ENCODE measurements at places on chromosomes 12 and 14.
A peak's percentile ranks its signal among the peaks of the same experiment; 100 is the strongest.

DNA sequence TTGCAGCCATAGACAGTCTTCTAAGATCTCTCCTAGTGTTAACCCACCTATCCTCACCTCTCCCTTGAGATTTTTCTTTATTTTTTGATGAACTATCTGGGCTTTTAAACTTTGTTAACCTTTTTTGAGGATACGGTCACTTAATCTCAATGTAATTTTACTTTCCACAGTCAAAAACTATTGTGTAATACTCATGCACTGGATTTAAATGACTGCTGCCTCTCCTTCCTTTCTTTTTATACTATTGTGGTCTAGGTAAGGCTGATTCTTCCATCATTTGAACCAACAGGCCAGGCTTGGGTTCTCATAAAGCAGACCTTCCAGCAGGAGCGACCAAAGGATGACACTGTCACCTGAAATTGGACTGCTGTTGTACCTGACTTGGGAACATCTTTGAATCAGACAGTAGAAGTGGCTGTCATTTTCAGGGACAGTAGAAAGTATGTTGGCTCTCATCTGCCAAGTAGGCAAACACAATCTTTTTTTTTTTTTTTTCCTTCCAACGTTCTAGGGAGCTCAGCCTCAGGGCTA, 689 bp upstream of the PDE3A start:
- DNase-seq: no peak

DNA sequence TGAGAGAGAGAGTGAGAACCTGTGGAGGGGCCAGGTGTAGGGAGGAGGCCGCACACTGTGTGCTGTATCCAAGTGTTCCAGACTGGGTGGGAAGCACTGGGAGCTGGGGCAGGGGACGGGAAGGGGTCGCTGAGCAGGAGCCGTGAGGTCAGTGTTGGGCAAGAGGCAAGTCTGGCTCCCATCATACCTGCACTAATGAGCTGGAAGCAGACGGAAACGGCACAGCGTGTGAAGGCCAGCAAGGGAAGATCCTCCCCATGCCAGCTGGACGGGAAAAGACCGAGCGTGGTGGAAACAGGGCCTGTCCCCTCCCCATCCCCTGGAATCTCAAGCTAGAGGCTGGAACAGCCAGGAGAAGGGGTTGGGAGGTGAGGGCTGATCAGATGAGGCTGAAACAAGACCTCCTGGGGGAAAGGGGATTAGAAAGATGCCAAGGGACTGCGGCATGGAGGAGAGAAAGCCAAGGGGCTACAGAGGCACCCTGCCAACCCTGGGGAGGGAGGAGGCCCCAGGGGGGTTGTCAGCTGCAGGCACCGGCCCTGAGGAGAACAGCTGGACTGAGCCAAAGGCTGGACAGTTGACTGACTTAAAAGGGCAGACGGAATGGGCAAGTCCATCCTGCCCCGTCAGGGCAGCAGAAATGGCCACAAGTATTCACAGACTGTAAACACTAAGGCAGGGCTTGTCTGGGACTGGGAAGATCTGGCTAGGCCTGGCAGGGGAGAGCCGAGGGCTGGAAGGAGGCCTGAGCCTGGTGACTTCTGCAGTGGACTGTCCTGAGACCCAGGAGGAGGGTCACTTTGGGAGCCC, 19.0 kb upstream of the LTBP2 start:
- no peak for DNase-seq

DNA sequence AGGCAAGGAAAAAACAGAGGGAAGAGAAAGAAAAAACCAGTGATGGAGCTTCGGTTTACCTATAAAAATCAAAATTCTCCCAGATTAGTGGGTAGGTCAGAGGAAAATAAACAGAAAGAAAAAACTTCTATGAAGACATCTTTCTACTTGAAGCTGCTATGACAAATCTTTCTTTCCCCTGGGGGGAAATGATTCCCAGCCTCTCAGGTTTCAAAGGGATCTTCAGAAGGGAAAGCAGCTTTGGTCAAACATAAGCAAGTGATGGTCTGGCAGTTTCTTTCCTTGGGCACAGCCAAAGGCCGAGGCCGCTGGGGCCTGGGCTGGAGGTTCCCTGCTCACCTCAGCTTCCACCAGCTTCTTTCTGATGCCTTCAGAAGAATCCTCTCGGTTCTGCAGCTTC, 104.5 kb downstream of the PRKAB1 start:
- DNase-seq: no peak

GRCh38 chr12:118052324-118053070, 8.5 kb downstream of the WSB2 start:
- no peak for DNase-seq

- peak; percentile 56 for DNase-seq
Measured at GRCh38 chr12:93502802-93503623, 35.7 kb downstream of the MRPL42 start.

DNA sequence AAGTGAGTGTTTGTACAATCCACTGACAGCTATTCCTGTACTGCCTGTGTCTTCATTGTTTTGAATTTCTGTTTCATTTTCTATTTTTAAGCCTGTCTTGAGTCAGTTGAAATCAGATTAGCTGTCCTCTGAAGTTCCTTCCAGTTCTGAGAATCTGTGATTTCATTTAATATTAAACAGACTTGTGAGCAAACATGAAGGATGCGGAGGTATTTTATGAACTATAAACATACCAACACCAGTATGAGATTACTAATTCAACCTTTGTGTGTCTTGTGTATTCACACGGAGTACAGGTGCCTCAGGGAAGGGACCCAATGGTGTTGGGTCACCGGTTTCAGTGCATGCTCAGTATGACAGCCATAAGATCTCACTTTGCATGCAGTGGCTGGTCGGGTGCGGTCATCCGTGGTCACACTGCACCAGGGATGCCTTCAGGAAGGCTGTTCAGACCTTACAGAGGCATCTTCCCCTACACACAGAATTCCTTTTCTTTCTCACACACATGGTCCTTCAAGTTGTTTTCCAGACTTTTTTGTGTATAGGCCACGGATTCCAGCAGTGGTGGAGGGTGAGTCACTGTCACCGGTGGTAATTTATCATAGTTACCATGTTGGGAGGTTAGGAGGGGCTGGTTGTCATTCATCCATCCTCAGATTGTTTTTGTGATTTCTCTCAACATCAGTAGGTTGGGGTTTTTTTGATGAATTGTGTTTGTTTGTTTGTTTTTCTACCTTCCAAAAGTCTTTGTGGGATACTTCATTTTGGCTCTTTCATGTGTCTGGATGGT, 103.0 kb upstream of the SFSWAP start:
- no peak for DNase-seq

- DNase-seq: no peak
Measured at GRCh38 chr14:22597771-22598098, 365 bp upstream of the ABHD4 start.

DNA sequence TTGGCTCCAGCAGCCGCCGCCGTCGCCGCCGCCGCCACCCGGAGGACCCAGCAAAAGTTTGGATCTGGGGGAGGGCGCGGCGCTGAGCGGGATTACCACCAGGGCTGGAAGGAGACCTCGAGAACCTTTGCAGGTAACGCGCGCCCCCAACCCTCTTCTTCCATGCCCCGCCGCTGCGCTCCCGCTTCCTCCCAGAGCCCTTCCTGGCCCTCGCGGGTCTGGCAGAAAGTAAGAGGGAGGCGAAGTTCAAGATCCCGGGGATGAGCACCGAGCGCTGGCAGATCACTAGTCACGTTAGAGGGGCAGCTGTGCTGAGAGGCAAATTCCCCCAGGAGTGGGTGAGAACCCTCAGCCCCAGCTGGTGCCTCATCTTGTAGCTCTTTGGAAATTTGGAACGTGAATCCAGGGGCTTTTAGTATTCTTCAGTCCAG, 3.9 kb downstream of the FLRT2 start:
- no peak for DNase-seq

GRCh38 chr14:32472512-32473463, 143.7 kb downstream of the AKAP6 start:
- no peak for DNase-seq

DNA sequence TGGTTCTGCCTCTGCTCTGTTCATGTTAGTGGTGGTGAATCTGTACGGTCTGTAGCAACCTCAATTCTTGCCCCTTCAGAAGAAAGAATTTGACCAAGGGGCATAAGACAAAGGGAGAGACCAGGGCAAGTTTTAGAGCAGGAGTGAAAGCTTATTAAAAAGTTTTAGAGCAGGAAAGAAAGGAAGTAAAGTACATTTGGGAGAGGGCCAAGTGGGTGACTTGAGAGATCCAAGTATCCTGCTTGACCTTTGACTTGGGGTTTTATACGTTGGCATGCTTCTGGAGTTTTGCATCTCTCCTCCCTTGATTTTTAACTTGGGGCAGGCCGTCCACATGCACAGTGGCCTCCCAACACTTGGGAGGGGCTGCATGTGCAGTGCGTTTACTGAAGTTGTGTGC, 225.0 kb downstream of the CRADD start:
- no peak for DNase-seq

All from T-helper 9 cell (primary cell).